ENCODE measurements at places on chromosomes 3 and 15.

DNA sequence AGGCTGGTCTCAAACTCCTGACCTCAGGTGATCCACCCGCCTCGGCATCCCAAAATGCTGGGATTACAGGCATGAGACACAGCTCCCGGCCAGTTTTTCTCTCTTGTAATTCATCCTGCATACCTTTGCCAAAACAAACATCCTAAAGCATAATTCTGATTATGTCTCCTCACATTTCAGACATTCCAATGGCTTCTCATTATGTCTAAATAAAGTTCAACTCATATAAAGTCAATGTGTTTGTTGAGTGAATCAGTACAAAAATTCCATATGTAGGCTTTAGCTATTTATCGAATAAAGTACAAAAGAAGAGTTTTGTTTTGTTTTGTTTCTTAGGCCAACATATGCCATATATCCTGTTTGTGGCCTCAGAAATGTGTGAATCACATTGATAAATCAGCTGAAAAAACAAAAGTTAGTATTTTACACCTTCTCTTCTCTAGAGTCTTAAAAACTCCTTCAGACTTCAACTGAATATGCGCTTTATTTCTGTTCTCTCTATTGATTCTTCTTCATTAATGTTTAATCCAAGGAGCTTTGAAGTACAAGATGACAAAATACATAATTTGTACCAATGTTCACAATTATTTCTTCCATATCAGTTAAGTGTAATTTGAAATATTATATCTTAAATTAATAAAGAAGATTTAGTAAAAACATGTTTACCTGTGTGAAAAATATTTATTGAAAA, 165.8 kb downstream of the MECOM start:
- DNase-seq: no peak

DNA sequence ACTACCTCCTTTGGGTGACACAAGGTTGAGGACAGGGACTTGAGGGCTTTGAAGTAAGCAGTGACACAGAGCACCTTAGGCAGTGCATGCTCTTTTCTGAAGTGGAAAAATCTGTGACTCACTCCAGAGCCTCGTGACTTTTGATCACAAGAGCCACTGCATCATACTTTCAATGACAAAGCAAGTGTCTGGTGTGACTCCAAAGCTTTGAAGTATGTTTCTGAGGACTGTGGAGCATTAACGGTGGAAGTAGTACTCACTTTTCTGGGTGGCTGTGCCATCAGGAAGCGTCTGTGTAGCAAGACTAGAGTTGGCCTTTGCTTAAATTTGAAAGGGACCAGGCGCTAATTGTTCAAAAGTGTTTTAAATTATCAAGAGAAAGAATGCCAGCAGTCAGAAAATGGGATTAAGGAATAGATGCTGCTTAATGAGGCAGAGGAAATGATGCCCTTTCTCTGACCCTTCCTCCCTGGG, 210.7 kb upstream of the TRIM42 start:
- DNase-seq: no peak

- DNase-seq: no peak
These were observed 62.0 kb upstream of the SLC2A2 start for GRCh38 chr3:171088496-171088895.

- DNase-seq: no peak
These were observed 4.9 kb downstream of the MGLL start for GRCh38 chr3:127817406-127817841.

DNA sequence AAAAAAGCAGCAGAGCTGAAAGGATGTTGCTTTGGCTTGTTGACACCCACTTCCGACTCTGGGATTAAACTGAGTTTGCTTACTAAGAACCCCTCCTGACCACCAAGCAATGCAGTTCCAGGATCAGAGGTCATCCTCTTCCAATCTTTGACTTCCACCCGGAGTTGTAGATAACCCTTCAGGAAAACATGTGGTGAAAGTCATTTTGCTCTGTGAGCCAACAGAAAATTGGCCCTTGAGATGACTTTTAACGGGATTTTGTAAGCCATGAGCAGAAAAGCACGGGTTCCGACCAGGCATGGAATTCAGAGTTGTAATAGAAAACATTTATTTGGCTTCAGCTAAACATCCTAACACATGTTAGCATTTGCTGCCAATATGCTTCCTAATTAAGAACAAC, 171.6 kb upstream of the NR2F2 start:
- DNase-seq: no peak

GRCh38 chr3:86702381-86702958, 288.5 kb downstream of the VGLL3 start:
- no peak for DNase-seq

GRCh38 chr3:13528217-13528867, 20.6 kb upstream of the FBLN2 start:
- no peak for DNase-seq

GRCh38 chr3:137062250-137062649, 104.5 kb downstream of the IL20RB start:
- DNase-seq: no peak
